ENCODE measurements at places on chromosomes 2 and 18.

GRCh38 chr2:58350484-58350883 is 109.4 kb upstream of the FANCL start:
- no peak for DNase-seq

DNA sequence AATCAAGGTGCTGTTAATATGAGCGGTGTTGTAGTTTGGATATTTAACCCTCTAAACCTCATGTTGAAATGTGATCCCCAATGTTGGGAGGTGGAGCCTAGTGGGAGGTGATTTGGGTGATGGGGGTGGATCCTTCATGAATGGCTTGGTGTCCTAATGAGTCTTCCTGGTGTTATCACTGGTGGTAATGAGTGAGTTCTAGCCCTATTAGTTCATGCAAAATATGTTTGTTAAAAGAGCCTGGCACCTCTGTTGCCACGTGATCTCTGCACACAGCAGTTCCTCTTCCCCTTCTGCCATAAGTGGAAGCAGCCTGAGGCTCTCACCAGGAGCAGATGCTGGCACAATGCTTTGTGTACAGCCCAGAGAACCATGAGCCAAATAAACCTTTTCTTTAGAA is 158.4 kb downstream of the FMNL2 start:
- DNase-seq, result no peak

- DNase-seq, result no peak
Measured at GRCh38 chr2:13654416-13654815, 937.7 kb downstream of the TRIB2 start.

DNA sequence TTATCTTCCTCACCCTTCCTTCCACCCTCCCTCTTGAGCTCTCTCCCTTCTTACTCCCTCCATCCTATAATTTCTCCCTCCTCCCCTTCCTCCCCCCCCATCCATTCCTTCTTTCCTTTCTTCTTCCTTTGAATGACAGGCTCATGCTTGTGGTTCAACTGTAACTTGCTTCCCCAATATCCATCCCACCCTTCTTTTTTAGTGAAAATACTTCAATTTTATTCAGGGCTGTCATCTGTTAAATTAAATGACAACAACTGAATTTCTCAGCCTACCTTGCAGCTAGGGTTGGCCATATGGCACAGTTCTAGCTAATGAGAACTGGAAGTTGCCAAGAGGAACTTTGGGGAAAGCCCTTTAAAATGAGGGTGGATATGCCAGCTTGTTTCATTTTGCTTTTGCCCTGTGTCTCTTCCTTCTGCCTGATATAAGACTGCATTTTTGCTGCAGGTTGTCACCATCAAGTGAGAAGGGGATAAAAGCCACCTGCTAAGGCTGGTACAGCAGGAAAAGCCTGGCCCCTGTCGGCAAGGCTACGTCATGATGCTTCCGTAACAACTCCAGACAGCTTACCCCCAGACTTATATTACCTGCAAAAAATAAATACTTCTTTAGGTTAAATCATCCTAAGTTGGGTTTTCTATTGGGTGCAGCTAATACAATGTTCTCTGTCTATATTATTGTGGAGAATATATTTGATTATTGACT is 121.8 kb downstream of the NXPH2 start:
- no peak for DNase-seq

DNA sequence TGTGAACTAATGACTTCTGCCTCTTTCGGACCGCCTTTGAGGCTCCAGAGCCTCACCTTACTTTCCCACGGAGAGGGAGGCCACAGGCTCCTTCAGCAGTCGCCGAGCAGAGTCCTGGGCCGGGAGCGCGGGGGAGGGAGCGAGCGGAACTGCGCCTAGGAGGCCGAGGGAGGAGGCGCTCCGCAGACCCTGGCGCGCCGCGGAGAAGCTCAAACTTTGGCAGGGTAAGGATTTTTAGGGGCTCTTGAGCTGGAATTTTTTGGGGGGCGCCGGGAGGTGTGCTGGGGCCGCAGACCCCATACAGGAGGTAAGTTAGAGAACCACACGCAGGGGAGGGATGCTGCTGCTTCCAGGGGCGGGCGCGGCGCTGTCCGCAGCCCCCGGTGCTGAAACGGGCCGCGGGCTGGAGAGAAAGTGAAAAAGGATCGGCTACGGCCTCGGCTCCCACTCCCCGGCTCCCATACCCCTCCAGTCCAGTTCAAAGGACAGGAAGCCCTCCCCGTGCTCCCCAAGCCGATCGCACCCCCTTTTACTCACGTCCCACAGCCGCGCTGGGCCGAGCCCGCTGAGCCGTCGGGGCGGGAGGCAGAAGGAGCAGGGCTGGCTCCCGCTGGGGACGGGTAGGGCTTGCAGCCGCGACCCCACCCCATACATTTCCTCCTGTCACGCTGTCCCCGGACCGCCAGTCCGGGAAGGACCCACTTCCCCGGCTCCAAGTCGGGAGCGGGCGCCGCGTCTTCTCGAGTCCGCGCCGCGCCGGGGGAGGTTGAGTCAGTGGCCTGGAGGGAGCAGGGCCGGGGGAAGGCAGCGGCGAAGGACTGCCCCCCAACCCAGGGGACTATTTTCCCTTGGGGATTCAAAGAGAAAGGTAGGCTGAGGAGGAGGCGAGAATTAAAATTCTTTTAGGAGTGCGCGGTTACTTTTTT is at the start of gene CNGA3:
TSS of gene CNGA3 (plus strand) at position 146 of the 926 bp plus-strand sequence. CDS start 23,520 bp downstream, outside the sequence.
- DNase-seq, result no peak

- no peak for DNase-seq
Measured at GRCh38 chr2:131092458-131093005, 728 bp downstream of the FAM168B start.

GRCh38 chr2:15284614-15285013 is 276.5 kb downstream of the NBAS start:
- DNase-seq, result no peak

DNA sequence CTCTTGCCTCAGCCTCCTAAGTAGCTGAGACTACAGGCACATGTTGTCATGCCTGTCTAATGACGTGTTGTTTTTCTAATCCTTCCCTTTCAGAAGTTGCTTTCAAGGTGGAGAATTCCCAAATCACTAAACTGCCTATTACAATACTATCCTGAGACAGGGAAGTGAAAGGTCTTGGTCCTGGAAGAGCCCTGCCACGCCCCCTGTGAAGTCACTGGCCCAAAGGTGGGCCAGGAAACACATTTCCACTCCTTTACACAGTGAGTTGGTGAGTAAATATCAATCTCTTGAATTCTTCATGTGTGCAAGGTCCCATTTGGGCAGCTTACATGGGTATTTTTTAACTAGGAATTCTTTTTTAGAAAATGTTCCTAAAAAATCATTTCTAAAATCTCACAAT is 150.1 kb downstream of the THADA start:
- DNase-seq, result no peak

GRCh38 chr2:106095478-106096298 is 98.4 kb downstream of the UXS1 start:
- DNase-seq, result no peak

- no peak for DNase-seq
Measured at GRCh38 chr2:71277536-71278103, 50.7 kb upstream of the PAIP2B start.

DNA sequence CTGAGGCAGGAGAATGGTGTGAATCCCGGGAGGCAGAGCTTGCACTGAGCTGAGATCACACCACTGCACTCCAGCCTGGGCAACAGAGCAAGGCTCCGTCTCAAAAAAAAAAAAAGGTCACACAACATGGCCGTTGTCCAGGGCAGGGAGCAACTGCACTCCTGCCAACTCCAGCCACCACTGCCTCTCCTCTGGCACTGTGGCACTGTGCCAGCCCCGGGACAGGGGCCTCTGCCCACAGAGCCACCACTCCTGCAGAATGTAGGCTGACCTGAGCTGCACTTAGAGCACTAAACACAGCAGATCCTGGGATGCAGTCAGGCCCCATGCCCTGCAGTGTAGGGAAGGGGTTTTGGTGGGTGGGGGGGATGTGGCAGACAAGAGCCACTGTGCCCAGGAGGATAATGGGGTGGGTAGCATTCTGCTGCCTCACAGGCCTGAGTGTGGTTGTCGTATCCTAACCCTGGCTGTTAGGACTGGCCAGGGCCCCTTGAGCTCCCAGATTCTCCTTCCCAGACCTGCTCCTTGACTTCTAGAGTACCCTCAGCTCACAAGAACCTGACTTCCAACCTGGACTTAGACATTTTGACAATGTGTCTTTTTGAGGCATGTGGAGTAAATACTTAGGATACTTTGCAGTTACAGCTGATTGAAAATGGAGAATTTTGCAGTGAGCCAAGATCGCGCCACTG is 69.4 kb upstream of the SH3RF3 start:
- no peak for DNase-seq

DNA sequence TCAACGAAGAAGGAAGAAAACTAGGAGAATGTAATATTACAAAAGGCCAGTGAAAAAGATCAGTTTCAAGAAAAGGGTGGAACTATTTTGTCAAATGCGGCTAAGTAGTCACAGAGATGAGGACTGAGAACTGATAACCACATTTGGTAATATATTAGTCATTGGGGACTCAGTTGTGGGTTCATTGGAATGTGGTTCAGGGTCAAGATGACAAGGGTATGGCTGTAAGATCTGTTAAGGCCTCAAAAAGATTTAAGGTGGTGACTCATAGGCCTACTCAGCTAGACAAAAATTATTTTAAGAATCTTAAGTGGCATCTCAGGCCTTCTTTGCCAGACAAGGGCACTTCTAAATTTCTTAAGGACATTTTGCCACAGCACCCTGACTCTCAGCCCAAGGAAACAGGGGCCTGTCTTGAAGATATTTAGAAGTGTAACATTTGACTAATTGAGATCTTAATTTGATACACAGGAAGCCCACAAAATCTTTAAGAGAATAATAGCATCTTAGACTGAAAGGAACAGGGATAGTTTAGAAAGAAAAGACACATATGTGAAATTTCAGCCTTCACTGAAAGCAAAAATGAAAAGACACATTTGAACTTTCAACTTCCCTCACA is 81.3 kb downstream of the STRADB start:
- DNase-seq, result peak; percentile 49

GRCh38 chr2:146874260-146874658 is 970.6 kb upstream of the ACVR2A start:
- peak; percentile 48 for DNase-seq

- DNase-seq, result no peak
Measured at GRCh38 chr2:37928377-37928776, 3.3 kb downstream of the RMDN2 start.

- no peak for DNase-seq
Measured at GRCh38 chr2:54290356-54291025, 34.5 kb upstream of the TSPYL6 start.

- no peak for DNase-seq
Measured at GRCh38 chr2:107607054-107607453, 219.6 kb upstream of the RGPD4 start.

GRCh38 chr2:200279857-200280256 is 26.6 kb upstream of the SPATS2L start:
- no peak for DNase-seq

- peak; percentile 27 for DNase-seq
Measured at GRCh38 chr2:151306621-151307020, 17.2 kb upstream of the NMI start.

GRCh38 chr2:100862081-100862480 is 42.1 kb downstream of the NPAS2 start:
- no peak for DNase-seq

- DNase-seq, result no peak
Measured at GRCh38 chr2:48693645-48694044, 61.9 kb downstream of the LHCGR start.

- DNase-seq, result no peak
Measured at GRCh38 chr18:507636-508035, 7.1 kb upstream of the COLEC12 start.

DNA sequence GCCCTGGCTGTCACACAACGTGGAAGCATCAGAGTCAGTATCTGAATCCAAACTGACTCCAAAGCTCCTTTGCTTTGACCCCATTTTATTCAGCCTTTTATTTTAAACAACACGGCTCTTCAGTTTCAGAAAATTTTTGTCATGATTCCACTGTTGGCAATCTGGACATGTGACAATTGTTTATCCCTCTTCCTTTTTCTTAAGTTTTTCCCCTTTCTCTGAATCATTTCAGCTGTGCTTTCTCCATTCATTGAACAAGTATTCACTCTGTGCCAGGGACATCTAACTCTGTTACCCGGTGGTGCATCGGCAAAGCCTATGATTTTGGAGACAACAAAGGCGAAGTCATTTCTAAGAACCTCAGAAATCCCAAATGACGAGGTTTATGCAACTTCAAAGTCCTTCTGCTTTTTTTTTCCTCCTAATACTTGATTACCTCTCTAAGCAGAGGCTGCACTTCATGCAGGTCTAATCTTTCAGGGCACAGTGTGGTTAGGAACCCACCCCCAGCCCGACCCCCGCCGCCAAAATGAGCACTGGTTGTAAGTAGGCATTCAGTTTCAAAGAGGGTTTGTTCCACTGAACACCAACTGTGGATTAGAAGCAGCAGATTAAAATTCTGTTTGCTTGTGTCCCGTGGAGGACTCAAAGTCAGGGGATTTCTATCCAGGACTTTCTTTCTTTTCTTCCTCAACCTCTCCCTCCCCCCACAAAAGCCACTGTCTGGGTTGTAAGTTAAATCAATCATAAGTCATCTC is 18.6 kb downstream of the ST6GAL2 start:
- DNase-seq, result no peak
